NCI-H1436 (cell line): ENCODE measurements at places on chromosomes 3 and 15.

GRCh38 chr3:103968131-103968530 is 1398.6 kb upstream of the ALCAM start:
- DNase-seq: no peak

DNA sequence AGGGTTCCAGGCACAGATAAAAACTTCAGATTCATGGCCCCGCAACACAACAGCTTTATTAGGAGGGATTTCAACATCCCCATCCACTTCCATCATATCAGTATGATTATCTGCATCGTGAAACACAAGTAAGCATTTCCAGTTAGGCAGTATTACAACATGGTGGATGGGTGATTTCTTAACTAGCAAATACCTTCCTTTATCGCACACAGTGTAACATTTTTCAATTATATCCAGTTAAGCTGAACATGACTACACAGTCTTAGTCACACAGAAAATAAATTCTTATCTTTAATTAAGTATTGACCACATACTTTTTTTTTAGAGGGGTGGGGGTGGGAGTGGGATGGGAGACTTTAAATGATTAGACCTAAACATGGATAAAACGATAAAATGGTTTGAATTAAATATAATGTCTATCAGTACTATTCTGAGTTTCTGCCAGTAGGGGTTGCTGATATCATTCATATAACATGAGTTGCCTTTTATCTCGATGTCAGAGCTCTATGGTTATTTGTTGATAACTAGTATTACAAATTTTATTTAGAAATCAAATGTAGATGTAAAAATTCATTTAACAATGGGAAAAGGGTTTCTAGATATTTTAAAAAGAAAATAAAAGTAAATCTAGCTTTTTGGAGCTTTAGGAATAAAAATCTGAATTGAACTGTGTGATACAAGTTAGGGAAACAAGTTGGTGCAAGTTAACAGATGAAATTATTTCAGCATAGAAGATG is 146.6 kb downstream of the TBL1XR1 start:
- peak; percentile 61 for DNase-seq

GRCh38 chr15:90906181-90906849 is 3.2 kb downstream of the MAN2A2 start:
- DNase-seq: no peak

DNA sequence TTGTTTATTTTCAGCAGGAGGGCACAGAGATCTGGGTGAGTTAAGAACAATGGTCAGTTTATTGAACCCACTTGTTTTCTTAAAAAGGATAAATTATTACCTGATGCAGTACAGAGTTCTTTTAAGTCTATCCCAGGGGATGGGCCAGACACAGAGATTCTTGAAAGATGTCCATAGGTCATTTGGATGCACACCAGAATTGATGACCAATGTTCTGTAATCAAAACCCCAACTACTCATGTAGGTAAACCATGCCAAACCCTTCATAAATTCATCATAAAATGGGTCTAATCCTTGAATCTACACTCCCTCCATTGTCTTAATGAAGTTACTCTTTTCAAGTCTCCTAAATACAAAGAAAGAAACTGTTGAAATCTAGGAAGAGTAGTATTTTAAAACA is 273.0 kb upstream of the COL8A1 start:
- no peak for DNase-seq

DNA sequence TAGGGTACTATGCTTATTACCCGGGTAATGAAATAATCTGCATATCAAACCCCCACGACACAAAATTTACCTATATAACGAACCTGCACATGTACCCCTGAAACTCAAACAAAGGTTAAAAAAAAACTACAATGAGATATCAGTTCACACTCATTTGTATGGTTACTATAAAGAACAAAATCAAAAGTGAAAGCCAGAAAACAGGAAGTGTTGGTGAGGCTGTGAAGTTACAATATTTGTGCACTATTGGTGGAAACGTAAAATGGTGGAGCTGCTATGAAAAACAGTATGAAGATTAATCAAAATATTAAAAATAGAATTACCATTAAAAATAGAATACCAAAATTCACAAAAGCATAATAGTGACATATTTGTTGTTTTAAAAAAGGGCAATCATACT is 128.9 kb downstream of the ZIC1 start:
- DNase-seq: no peak

GRCh38 chr3:18132991-18133390 is 292.1 kb downstream of the SATB1 start:
- DNase-seq: no peak

DNA sequence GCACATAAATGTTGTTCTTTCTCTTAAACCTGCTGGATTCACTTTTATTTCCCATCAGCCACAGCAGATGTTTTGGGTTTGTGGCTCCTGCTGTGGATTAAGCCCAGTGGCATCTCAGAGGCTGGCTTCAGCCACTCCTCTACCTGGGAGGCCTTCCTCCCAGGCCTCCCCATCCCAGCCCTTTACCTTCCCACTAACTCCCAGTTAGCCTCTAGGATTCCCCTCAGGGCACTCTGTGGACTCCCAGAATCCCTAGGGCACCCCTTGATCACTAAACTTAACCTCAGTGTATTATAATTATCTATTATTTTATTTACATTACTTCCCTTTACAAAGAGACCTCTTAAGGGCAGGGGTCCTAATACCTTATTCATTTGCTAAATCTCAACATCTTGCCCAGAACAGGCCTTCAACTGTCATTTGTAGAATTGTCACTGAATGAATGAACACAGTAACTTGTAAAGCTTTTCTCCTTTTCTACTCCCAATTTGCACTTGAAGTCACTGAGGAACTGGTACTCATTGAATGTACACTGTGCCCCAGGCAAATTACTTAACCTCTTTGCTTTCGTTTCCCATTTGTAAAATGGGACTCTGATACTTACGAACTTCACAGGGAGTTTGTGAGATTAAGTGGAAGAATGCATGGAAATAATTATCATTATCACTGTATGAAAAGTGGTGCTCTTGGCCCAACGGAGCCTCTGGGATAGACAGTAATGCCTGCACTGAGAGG is 8.3 kb downstream of the CCDC13 start:
- DNase-seq: no peak

DNA sequence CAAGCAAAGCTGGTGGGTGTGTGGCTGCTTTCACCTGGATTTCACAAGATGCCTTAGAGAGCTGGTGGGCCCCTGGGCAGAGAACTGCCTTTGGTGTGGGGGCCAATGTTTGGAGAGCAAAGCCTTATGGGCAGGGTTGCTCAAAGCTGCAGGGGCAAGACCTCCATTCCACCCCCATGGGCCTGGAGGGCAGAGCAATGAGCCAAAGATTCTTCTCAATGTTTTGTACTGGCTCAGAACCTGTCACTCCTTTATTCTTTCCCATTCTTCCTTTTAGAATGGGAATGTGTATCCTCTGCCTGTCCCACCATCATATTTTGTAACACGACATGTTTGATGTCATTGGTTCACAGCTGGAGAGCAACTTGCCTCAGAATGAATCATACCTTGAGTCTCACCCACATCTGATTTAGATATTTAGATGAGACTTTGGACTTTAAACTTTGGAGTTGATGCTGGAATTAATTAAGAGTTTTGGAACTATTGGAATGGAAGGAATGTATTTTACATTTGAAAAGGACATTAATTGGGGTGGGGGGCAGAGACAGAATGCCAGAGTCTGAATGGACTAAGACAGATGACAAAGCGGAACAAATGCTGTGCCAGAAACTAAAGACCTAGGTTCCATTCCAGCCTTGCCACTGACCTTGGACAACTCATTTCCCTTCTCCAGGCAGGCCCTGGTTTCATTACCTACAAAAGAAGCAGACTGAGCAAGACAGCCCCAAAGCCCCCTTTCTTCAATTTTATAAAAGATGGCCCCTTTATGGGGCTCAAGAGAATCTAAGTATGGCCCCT is 72.9 kb downstream of the DAPK2 start:
- no peak for DNase-seq

- no peak for DNase-seq
Observed at GRCh38 chr3:127264292-127264691, 23.6 kb downstream of the PRR20G start.

DNA sequence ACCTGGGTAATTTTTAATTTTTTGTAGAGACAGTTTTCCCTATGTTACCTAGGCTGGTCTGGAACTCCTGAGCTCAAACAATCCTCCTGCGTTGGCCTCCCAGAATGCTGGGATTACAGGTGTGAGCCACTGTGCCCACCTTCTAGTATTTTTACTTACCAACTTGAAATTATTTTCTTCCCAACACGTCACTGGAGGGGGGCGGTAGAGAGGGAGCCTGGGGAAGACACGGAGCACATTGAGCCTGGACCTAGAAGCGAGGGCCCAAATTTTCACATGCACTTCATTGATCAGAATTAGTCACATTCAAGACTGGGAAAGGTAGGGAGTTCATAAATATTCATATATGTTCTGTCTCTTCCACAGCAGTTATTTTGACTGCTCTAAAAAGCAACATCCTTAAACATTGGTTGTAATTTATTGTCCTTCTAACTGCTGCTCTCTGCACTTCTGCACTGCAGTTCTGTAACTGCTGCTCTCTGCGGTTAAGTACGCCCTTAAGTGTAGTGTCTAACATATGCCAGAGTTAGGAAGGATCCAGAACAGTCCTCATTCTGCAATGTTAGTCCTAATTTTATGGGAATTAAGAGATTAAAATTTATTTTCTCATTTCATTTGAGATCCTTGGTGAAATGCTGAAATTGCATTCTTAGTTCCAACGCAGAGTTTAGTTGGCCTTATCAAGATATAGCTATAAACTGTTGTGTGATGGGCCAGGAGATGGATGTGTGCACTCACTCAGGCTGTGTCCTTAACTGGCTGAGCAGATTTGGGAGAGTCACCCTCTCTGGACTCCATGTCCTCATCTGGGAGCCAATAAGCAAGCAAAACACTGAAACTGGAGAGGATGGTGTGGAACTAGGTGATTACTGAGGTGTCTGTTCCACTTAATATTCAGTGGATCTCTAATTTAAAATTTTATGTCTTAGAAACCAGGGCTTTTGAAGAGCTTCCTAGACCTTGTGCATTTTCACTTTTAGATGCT is 98.2 kb downstream of the STRIT1 start:
- DNase-seq: no peak

GRCh38 chr3:68057637-68058320 is 403.4 kb upstream of the SUCLG2 start:
- no peak for DNase-seq

GRCh38 chr3:81544385-81544784 is 217.1 kb downstream of the GBE1 start:
- DNase-seq: no peak

GRCh38 chr3:84738086-84738485 is 220.7 kb upstream of the CADM2 start:
- no peak for DNase-seq

DNA sequence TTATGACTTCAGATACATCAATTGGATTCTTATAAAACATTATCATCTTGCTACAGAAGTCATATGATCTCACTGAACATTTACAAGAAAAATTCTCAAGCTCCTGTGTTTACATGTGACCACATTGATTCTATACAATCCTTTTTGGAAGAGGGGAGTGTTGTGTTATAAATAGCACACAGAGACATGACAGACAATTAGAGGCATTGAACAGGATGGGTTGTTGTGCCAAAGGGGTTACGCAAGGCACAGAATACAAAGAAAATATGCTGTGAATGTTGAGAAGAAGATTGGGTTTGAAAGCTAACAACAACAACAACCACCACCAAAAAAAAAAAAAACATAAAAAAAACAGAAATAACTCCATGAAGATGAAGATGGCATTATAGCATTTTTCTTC is 32.5 kb upstream of the TBL1XR1 start:
- no peak for DNase-seq

DNA sequence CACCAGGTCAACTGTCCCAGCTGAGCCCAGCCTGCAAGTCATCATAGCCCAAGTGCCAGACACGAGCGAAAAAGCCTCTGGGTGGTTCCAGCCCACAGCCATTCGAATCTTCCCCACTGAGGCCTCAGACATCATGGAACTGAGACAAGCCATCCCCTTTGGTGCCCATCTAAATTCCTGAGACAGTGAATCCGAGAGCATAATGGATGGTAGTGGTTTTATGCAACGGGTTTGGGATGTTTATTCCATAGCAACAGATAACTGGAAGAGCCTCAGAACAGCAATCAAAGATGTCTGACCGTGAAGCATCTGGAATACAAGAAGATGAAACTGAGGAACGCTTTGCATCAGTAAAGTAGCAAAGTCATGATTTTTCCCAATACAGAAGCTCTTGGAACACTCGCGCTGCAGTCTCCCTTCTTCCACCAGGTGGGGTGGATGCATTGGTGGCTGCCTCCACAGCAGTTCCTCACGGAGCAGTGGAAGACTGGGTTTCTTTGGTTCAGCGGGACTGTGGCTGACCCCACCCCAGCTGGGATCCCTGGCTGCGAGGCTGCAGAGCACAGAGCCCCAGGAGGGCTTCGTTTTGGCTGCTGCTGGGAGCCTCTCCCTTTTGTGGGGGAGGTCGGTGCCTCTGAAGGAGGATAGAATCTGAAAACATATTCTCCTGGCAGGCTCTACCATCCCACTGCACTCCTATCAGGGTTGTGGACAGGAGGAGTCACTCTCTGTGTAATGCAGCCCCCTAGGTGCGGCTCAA is 26.4 kb upstream of the PDE8A start:
- DNase-seq: peak; percentile 17

GRCh38 chr3:188274249-188274915 is 120.4 kb downstream of the LPP start:
- no peak for DNase-seq

- DNase-seq: no peak
Observed at GRCh38 chr3:32733631-32734229, 48.7 kb downstream of the CNOT10 start.

GRCh38 chr15:71447328-71448250 is 332.3 kb downstream of the THSD4 start:
- DNase-seq: no peak

- DNase-seq: no peak
Observed at GRCh38 chr3:43273416-43273815, 12.9 kb upstream of the SNRK start.
